EH (cell line): ENCODE measurements at places on chromosomes 2 and 18.

- DNase-seq, result peak; percentile 81
These were observed 222.4 kb upstream of the OSR1 start for GRCh38 chr2:19580830-19581229.

DNA sequence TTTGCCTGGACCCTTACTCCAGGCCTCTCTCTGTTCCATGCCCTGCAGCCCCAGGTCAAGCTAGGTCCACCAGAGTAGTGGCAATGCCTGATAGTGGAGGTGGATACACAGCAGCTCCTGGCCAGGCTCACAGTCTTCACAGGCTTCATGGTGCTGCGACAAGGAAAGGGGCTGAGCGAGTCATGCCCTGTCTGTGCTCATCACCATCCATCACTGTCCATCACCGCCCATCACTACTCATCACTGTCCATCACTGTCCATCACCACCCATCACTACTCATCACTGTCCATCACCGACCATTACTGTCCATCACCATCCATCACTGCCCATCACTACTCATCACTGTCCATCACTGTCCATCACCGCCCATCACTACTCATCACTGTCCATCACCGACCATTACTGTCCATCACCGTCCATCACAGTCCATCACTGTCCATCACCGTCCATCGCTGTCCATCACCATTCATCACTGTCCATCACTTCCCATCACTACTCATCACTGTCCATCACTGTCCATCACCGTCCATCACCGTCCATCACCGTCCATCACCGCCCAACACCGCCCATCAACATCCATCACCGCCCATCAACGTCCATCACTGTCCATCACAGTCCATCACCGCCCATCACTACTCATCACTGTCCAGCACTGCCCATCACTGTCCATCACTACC lies 57.1 kb upstream of the OTOS start:
- no peak for DNase-seq

DNA sequence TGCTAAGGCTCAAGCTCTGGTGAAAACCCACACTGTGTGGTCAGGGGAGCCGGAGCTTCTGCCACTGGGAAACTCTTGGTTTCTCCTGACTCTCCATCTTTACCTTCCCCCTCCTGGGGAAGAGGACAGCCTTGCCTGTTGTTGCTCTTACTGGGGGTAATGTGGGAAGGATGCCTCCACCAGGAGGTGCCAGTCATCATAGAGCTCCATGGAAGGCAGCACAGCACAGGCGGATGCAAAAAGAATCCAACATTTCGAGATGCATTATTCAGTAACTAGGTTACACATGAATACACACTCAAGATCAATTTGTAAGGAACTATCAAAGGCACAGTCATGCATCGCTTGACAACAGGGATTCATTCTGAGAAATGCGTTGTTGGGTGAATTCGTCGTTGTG lies 322.6 kb downstream of the AFF3 start:
- no peak for DNase-seq

DNA sequence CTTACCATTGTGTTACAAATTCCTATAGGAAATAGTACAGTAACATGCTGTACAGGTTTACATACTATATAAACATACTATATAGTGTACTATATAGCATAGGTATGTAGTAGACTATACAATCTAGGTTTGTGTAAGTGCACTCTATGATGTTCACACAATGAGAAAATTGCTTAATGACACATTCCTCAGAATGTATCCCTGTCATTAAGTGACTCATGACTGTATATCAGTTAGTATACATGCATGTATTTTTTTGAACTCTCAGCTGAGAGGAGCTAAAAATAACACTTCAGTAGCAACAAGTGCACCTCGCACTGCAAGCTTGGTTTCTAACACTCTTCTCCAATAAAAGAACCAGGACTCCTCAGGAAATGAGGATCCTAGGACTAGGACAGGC lies 19.5 kb upstream of the ASXL3 start:
- no peak for DNase-seq

GRCh38 chr2:79432731-79433146 lies 80.1 kb upstream of the CTNNA2 start:
- no peak for DNase-seq

DNA sequence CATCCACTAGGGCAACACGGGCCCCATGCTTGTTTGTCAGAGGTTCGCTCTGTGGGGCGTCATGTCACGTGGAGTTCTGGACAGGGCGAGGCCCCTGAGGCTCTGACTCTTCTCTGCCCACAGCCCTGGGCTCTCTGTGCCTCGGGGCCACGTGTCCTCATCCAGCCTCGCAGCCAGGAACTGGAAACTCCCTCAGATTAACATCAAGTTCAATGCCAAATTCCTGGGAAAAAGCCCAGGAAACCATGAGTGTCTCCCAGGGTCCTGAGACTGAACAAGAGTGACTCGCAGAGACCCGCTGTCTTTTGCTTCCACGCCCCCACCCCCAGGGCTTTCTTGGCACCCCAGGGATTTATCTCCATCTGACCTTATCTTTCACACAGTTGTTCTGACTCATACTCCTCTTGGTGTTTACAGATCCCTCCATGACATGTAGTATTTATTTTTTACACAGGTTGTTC lies 174.0 kb upstream of the PIEZO2 start:
- peak; percentile 94 for DNase-seq

DNA sequence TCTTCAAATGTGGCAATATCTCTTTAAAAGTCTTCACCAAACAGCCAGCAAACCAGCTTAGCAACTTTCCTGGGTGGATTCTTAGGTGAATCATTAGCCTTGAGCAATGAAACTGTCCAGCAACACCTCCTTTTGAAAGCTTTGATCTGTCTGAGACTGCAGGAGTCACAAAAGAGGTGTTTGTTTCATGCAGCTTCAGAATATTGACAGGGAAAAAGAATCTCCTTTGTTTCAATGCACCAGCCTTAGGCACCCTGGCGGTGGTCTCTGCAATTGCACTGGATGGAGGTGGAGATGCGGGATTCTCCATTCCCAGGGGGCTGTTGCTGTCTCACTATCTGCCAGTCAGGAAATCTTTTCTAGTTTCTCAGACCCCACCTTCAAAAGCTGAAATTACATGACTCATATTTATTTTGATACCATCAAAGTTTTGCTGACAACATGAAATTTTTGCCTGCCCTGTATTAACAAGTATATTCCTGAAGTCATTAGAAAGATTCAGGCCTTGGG lies 76.0 kb upstream of the DSG1 start:
- no peak for DNase-seq
